NCI-H226 (cell line): ENCODE measurements at places on chromosomes 11 and 22.

DNA sequence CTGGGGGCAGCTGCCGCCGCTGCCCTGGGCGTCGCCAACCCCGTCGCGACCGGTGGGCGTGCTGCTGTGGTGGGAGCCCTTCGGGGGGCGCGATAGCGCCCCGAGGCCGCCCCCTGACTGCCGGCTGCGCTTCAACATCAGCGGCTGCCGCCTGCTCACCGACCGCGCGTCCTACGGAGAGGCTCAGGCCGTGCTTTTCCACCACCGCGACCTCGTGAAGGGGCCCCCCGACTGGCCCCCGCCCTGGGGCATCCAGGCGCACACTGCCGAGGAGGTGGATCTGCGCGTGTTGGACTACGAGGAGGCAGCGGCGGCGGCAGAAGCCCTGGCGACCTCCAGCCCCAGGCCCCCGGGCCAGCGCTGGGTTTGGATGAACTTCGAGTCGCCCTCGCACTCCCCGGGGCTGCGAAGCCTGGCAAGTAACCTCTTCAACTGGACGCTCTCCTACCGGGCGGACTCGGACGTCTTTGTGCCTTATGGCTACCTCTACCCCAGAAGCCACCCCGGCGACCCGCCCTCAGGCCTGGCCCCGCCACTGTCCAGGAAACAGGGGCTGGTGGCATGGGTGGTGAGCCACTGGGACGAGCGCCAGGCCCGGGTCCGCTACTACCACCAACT, 1.0 kb downstream of the FUT4 start:
- DNase-seq = no peak

DNA sequence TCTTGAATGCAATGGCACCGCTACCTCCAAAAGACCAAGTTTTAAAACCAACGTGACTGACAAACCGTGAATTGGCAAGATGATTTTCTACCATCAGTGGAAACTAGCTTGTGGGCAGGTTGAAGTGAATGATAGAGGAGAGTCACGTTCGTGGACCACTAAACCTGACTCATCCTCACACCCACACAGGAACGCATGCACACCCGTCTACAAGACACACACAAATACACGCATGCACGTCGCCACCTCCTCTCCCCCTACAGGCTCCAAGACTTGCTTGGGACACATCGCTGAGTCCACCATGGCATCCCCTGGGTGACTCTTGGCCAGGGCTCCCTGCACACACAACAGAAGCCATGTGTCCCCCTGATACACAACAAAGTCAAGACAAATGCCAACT, 14.4 kb downstream of the TMPRSS6 start:
- DNase-seq = no peak

GRCh38 chr22:28607795-28608194, 71.8 kb downstream of the TTC28 start:
- no peak for DNase-seq

GRCh38 chr11:17770048-17770652, 35.6 kb downstream of the KCNC1 start:
- DNase-seq = no peak

DNA sequence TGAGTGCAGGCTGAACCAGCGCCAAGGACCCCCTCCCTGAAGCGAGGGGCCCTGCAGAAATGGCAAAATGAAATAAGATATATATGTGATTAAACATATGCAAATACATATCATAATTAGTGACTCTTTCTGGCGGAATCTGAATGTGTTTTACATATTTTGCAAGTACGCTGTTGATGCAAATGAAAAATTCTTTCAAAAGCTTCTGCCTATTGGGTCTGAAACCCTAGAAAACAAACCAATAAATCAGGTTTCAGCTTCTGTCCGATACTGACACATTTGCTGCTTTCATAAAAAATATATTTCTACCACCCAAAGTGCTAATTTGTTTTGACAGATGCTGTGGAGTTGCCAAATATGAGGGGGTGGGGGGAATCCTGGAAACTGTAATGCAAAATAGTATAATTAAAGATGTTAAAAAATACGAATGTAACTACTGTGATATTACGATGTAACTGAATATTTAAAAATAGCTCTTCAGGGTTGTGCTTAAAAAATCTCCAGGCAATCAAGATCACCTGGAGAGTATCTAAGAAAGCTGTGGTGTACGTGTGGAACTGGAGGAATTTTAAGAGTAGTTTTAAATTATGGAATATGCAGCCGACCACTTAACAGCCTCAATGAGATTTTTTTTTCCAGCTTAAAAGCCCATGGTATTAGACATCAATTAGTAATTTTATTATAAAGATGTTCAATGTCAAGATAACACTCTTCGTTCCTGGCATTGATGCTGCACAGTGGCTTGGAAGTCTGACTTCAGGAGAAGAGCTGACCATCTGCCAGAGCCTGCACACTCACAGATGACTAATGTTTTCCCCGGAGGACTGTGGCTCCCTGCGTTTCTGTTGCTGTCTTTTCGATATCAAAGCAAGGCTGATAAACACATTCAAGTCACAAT, 122.2 kb upstream of the RCN1 start:
- DNase-seq = peak; percentile 60

DNA sequence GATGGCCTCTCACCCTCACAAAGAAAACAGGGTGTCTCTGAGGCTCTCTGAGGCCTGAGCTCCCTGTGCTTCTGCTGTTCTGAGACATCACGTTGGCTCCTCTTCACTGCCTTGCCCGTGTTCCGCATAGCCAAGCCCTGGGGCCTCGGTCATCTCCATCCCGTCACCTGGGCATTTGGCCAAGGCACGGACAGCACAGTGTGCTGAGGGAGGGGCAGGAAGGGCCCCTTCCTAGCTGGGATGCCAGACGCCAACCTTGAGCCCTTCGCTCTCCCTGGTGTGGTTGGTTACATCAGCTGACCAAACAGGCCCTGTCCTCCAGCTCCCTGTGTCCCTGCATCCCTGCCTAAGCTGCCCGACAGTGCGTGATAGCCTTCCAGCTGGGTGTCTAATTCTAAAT, 25.9 kb downstream of the MOV10L1 start:
- DNase-seq = no peak

- no peak for DNase-seq
Observed at GRCh38 chr11:74011360-74012073, 2.6 kb upstream of the UCP3 start.

DNA sequence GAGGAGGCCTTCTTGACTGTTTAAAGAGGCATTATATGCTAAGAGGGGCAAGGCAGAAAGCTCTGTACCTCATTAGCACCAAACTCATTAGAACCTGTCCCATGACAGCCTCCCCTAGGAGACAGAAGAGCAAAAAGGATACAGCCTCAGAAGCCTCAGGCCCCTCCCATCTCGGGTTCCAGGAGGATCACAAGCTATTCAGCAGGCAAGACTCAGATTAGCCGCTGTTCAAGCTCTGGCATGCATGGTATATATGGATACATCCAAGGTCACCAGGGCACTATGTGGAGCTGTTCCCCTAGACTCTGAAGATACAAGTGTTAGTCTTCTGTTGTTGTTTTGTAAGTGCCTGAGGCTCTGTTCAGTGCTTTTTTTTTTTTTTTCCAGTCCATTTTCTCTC, 32.1 kb downstream of the ATXN10 start:
- DNase-seq = no peak

GRCh38 chr11:9802291-9802861, 138.5 kb downstream of the SWAP70 start:
- DNase-seq = peak; percentile 53

GRCh38 chr11:59172345-59173079, 580 bp downstream of the DTX4 start:
- peak; percentile 7 for DNase-seq

GRCh38 chr11:96143041-96143521, 199.9 kb downstream of the MAML2 start:
- no peak for DNase-seq

- DNase-seq = no peak
Observed at GRCh38 chr11:126391286-126391954, 35.9 kb downstream of the ST3GAL4 start.

DNA sequence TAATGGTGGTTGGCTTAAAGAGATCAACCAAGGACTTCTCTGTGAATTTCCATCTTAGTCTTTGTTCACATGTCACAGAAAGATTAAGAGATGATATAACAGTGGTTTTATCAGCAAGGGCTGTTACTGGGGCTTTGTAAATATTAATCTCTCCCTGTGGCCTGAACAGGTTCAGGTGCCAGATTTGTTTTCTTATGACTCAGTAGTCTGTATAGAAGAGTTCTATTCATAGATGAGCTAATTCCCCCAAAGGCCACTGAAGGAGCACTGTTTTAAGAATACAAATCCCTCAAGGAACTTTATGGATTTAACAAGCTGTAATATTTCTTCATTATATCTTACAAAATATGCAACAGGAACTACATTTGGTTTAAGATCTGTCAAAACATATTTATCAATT, 50.4 kb downstream of the TCP11L1 start:
- peak; percentile 3 for DNase-seq

GRCh38 chr11:12815931-12816494, 141.8 kb downstream of the TEAD1 start:
- DNase-seq = no peak

GRCh38 chr11:71446942-71447688, 1.1 kb downstream of the DHCR7 start:
- peak; percentile 67 for DNase-seq

DNA sequence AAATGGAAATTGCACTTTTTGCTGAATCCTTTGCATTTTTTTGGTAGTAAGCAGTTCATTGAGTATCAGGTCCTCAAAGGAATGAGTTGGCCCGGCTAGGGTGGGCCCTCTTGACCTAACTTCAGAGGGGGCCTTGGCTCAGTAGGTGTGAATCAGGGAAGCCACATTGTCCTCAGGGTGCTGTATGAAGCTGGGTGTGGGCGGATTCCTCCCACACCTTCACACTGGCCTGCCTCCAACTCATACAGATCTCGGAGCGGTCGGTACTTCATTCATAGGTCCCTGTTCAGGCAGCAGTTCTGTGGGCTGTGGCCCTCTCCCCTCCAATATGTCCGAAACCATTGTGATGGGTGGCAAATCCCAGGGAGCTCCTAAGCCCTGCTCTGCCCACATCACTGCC, 47.4 kb upstream of the OR4B1 start:
- no peak for DNase-seq

DNA sequence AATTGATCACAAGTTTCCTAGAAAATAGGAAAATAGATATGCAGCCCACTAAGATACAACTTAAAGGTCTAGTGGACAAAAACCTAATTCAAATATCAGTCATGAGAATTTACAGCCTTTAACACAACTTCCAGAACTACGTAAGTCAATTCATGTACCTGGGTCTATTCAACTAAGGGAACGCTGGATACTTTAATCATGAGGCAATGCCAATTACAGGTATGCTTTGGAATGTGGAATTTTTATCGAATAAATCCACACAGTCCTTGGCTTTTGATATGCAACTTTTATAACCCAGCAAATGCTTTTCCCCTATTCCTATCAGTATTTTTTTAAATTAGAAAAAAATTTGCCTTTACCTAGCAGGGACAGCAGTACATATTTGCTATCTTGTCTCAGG, 289.5 kb upstream of the FAT3 start:
- DNase-seq = no peak

- no peak for DNase-seq
Observed at GRCh38 chr22:44668886-44669521, 33.0 kb upstream of the PRR5 start.

DNA sequence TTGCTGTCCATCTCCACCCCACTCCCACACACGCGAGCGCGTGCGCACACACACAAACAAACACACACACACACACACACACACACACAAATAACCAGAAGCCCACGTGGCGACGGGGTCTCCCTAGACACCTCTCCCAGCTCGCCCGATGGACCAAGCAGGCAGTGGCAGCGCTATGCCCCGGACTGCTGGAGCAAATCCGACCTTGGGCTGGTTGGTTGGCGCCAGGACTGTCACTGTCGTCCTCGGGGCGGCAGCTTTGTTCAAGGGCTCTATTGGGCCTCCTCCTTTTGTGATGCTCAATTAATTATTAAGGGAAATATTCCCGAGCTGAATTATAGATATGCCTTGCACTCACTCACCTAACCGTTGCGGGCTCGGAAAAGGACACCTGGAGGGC, 1.7 kb upstream of the KCNA4 start:
- no peak for DNase-seq

GRCh38 chr22:22681221-22681739, 36.9 kb downstream of the GGTLC2 start:
- peak; percentile 65 for DNase-seq

DNA sequence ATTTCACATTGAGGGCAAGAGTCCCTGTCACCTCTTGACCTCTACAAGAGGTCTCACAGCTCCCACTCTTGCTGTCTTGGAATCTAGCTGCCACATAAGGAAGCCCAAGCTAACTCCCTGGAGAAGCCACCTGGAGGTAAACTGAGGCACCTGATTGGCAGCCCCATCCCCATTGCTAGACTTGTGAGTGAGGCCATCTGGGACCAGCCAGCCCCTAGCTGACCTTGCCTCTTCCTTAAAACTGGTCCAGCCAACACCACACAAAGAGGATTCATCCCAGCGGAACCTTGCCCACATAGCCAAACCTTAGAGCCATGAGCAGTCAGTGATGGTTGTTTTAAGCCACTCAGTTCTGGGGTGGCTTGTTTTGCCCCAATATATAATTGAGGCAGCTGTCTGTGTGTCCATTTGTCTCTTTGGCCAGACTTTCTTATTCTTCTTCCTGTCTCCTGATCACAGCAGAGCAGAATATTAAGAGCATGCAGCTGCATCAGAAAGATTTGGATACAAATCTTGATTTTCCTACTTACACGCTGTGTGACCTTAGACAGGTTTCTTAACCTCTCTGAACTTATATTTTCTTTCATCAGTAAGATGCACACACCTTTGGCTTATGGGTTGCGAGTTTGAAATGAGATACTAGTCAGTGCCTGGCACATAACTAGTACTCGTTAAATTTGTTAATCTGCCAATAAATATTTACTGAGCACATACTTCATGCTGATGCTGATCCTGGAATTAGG, 74.3 kb upstream of the TP53I11 start:
- no peak for DNase-seq

DNA sequence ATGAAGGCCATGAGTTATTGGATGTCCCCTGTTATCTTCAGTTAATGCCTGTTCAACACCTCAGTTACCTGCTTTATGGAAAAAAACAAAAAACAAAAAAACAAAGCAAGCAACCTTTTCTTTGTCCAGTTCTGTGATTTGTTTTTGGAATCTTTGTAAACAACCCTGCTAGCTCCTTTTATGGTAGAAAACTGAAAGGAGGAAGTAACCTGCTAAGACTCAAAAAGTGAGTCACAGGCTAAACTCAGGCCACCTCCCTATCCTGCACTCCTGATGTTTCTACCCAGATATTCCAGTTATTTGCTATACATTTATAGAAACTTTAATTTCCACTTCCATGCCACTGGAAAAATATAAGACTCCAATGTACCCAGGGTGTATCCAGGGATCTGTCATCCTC, 20.6 kb upstream of the TLCD5 start:
- peak; percentile 60 for DNase-seq

- no peak for DNase-seq
Observed at GRCh38 chr11:34439610-34440198, 970 bp downstream of the CAT start.
